ENCODE measurements at places on chromosomes 6 and 20. TPM values are rescaled to one million over a fixed set of nuclear protein-coding genes. Genes with fewer than 3 reads are reported as not detected.

NINL gene
- 30.1 TPM for total RNA-seq

EGFL8 gene
- 28.4 TPM for total RNA-seq

DNA sequence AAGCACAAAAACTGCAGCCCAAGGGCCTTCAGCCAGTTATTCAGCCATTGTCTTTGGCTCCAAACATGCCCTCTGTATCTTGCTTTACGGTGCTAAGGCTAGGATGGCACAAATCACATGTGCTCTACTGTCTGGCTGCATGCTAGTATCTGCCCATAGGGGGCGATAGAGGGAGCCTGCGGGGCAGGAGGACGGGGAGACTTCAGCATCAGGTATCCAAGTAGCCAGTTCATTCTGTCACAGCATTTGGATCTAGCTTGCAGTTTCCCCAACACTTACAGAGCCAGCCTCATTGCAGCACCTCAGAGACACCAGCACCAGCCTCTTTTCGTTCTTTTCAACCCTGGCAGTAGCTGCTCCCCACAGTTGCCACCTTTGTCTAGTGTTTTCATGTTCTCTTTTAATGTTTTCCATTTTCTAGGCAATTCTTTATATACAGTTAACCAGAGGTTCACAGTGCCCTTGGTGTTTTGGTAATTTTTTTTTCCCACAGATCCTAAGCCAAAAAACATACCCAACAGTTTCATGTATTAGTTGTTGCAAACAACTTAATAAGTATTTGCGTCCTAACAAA, 705.9 kb downstream of the PTPRT start:
- no peaks in the 10 kb centered on the region for H3K27me3 ChIP-seq
- peaks cover 9% of the 10 kb centered on the region for H3K4me1 ChIP-seq
- no peaks in the 10 kb centered on the region for H3K36me3 ChIP-seq
- H3K27ac ChIP-seq, result no peak overlapping the region
- H3K4me3 ChIP-seq, result no peak overlapping the region

- H3K36me3 ChIP-seq, result no peaks in the 10 kb centered on the region
- H3K4me1 ChIP-seq, result no peaks in the 10 kb centered on the region
- no peak overlapping the region for H3K4me3 ChIP-seq
- H3K27ac ChIP-seq, result no peak overlapping the region
- DNase-seq, result no peak
These were observed 443.4 kb downstream of the BMP2 start for GRCh38 chr20:7210910-7211309.

GRCh38 chr20:7146552-7147219, 379.2 kb downstream of the BMP2 start:
- no peak overlapping the region for H3K4me3 ChIP-seq
- H3K27ac ChIP-seq, result no peak overlapping the region
- no peaks in the 10 kb centered on the region for H3K36me3 ChIP-seq
- H3K27me3 ChIP-seq, result no peaks in the 10 kb centered on the region
- no peak for DNase-seq
- no peaks in the 10 kb centered on the region for H3K4me1 ChIP-seq

DNA sequence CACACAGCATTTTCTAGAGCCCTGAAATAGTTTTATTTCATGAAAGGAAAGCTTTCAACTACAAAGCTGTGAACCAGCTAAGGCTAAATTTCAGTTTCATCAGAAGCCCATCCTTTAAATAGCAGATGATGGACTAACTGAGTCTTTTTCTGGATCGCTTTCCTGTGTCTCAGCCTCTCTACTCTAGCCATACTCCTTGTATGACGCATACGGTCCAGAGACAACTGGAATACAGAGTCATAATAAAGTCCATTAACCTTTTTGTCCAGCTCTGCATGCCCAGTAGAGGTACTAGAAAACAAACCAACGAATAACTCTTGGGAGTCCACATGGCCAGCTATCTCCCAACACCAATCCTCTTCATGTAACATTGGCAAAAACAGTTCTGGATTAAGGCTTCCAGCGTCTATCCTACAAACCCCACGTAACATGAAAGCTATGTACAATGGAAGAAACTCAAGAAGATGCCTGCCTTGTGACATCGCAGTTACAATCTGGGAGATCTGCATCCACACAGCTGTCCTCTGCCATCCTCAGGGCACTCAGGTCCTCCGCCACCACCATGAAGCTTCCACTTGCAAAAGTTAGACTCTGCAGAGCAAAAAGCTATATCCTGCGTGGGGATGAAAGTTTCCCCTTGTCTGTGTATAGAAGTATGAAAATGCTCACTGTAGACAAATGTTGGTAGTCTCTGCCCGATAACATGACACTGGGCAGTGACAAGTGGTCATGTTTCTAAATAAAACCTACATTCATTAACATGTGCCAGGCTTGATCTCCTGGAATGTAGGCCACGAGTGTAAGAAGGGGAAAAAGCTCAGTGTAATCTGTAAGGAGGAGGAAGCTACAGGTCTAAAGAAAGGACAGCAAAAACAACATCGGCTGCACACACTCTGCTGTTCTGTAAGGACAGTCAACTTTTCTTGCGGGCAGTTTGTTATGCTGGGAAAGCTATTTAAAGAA, 360.4 kb downstream of the ESR1 start:
- H3K4me1 ChIP-seq, result no peaks in the 10 kb centered on the region
- peaks cover 10% of the 10 kb centered on the region for H3K36me3 ChIP-seq

KCNK15 gene
- total RNA-seq, result 0.30 TPM

DNA sequence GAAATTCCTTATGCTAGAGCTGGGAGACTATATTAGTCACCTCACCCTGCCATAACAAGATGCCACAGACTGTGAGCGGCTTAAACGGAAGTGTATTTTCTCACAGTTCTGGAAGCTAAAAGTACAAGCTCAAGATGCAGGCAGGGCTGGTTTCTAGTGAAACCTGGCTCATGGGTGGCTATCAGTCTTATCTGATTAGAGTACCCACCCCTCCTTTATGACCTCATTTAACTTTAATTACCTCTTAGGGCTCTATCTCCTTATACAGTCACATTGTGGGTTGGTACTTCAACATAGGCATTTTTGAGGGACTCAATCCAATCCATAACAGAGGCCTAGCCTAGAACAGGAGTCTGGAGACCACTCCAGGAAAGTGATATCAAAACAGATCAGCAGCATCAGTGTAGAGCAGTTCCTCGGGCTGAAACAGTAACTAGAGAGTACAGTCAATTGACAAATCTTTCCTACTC, 2.3 kb upstream of the SNRNP48 start:
- H3K27me3 ChIP-seq, result no peaks in the 10 kb centered on the region
- H3K36me3 ChIP-seq, result no peaks in the 10 kb centered on the region
- peaks cover 5% of the 10 kb centered on the region for H3K4me1 ChIP-seq

GRCh38 chr6:37587866-37588734, 88.4 kb upstream of the CCDC167 start:
- H3K4me1 ChIP-seq, result peaks cover 36% of the 10 kb centered on the region
- no peak overlapping the region for H3K27ac ChIP-seq
- no peak overlapping the region for H3K4me3 ChIP-seq
- H3K36me3 ChIP-seq, result no peaks in the 10 kb centered on the region

- H3K36me3 ChIP-seq, result peaks cover 35% of the 10 kb centered on the region
- H3K27ac ChIP-seq, result no peak overlapping the region
- H3K4me3 ChIP-seq, result no peak overlapping the region
- DNase-seq, result no peak
These were observed 57.0 kb upstream of the GNRH2 start for GRCh38 chr20:2986466-2986865.

DNA sequence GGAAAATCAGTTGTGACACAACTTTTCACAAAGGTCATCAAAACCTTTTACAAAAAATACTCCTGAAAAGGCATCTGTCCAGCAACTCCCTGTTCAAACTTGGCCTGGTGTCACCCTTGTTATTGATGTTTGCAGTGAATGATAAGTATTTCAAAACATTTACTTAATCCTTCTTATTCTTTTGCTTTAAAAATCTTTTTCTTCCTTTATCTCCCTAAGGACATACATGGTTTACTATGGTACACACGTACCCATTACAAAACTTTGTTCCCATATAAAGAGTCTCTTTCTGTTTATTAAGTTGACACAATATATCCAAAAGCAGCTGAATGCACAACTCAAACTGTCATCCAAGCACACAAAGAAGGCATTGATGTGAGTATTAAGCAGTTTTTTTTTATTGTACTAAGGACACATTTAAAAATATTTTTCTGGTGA, 17.5 kb downstream of the GSTA2 start:
- no peak for DNase-seq
- H3K27ac ChIP-seq, result no peak overlapping the region
- H3K27me3 ChIP-seq, result no peaks in the 10 kb centered on the region
- no peak overlapping the region for H3K4me3 ChIP-seq
- no peaks in the 10 kb centered on the region for H3K36me3 ChIP-seq

GRCh38 chr20:47854687-47855212, 69.5 kb upstream of the SULF2 start:
- H3K27ac ChIP-seq, result no peak overlapping the region
- H3K4me3 ChIP-seq, result no peak overlapping the region
- H3K36me3 ChIP-seq, result no peaks in the 10 kb centered on the region
- peaks cover 16% of the 10 kb centered on the region for H3K4me1 ChIP-seq

L3MBTL1 gene
- total RNA-seq, result 22.1 TPM

DNA sequence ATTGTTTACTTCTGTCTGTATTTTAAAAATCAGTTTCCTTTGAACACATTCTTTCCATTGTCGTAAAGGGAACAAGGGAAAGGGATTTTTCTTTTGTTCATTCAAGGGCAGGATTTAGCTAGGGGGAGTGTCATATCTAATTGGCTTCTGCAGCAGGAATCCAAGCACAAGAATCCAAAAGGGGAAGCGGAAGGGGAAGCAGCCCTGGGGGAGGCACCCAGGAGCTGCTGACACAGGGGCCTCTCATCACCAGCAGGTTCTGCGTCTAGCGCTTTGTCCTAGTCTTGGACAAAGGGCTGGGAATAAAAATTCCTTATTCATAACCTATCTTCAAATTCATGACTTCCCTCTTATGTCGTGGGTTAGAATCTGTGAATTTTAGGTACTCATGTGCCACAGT, 13.7 kb downstream of the RIPK1 start:
- H3K4me3 ChIP-seq, result no peak overlapping the region
- H3K27me3 ChIP-seq, result no peaks in the 10 kb centered on the region
- no peak overlapping the region for H3K27ac ChIP-seq

KCNS1 gene
- 4.0 TPM for total RNA-seq

GRCh38 chr20:23127506-23128279, 41.6 kb upstream of the CD93 start:
- peaks cover 26% of the 10 kb centered on the region for H3K4me1 ChIP-seq
- H3K27me3 ChIP-seq, result no peaks in the 10 kb centered on the region
- no peaks in the 10 kb centered on the region for H3K36me3 ChIP-seq
- no peak for DNase-seq
- no peak overlapping the region for H3K4me3 ChIP-seq
- no peak overlapping the region for H3K27ac ChIP-seq

DNA sequence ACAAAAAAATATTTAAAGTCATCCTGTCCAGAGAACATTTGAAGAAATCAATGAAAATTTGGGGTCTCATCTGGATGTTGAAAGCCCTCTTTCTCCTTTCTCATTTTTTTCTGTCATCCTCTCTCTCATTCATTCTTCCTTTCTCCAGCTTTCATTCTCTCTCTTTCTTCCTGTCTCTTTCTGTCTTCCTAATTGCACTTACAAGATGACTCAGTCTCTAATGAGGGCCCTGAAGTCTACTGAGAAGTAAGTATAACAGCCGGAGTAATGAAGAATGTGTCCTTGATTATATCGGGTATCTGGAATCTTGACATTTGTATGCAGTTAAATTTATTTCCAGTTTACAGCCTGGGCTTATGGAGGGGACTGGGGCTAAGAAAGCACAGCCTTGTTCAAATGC, 232.2 kb upstream of the SULF2 start:
- no peak for DNase-seq
- H3K27me3 ChIP-seq, result no peaks in the 10 kb centered on the region
- H3K27ac ChIP-seq, result no peak overlapping the region
- no peaks in the 10 kb centered on the region for H3K4me1 ChIP-seq
- no peaks in the 10 kb centered on the region for H3K36me3 ChIP-seq

DNA sequence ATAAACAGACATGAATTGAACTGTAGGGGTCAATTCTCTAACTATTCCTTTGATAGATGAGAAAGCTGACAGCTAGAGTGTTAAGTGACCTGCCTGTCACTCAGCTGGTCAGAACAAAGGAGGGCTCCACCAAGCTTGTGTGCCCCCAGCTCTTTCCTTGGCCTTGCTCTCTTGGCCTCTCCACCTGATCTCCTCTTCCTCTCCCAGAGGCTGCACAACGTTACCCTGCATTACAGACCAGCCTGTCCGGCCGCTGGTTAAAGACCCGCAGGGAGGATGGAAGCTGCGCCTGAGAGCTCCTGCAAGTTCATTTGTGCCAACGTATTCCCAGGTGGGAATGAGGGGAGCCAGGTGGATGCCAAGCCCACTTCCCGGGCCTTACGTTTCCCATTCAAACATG, 22.5 kb downstream of the AGPAT4 start:
- DNase-seq, result no peak
- peaks cover 6% of the 10 kb centered on the region for H3K4me1 ChIP-seq
- no peak overlapping the region for H3K27ac ChIP-seq
- no peak overlapping the region for H3K4me3 ChIP-seq
- H3K27me3 ChIP-seq, result no peaks in the 10 kb centered on the region

DNA sequence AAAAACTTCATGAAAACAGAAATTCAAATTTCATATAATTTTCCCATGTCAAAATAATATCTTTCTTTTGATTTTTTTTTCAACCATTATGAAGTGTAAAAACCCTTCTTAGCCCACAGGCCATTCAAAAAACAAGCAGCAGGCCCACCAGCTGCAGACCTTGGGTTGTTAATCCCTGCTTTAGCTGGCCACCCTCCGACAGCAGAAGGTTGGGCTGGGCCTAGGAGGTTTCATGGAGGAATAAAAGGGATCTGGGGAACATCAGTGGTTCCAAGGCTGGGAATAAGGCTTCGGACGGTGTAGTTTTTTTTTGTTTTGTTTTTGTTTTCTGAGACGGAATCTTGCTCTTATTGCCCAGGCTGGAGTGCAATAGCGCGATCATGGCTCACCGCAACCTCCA, 3.6 kb upstream of the HSP90AB1 start:
- peaks cover 11% of the 10 kb centered on the region for H3K4me1 ChIP-seq
- no peak for DNase-seq
- no peaks in the 10 kb centered on the region for H3K27me3 ChIP-seq
- H3K36me3 ChIP-seq, result no peaks in the 10 kb centered on the region
- H3K4me3 ChIP-seq, result no peak overlapping the region
- H3K27ac ChIP-seq, result no peak overlapping the region

NHSL1 gene
- total RNA-seq, result 31.1 TPM

GRCh38 chr6:153096031-153096430, 35.1 kb downstream of the RGS17 start:
- H3K27ac ChIP-seq, result no peak overlapping the region
- H3K4me3 ChIP-seq, result no peak overlapping the region
- H3K36me3 ChIP-seq, result no peaks in the 10 kb centered on the region
- DNase-seq, result no peak

All from spinal cord (tissue), 10 donors.